Cortex of kidney (tissue), 1 donor: ENCODE measurements at places on chromosomes 16 and 17.

GRCh38 chr16:30958175-30959079 is 873 bp downstream of the SETD1A start:
- DNase-seq, result no peak

- no peak for DNase-seq
These were observed 39.2 kb upstream of the GSE1 start for GRCh38 chr16:85573696-85574641.

DNA sequence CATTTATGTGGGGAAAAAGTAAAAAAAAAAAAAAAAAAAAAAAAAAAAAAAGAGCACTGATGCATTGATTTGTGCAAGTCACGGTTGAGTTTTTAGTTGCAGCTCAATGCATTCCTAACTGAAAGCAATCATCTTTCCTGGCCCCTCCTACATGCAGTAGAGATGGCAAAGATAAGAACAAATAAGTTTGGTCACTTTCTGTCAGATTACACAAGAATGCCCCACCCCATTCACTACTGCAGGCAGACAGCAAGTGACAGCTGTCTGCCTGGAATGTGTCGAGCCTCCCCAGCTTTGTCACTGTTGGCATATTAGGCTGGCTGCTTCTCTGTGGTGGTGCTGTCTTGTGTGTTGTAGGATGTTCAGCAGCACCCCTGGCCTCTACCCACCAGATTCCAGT is 243.5 kb downstream of the FOXL1 start:
- no peak for DNase-seq

DNA sequence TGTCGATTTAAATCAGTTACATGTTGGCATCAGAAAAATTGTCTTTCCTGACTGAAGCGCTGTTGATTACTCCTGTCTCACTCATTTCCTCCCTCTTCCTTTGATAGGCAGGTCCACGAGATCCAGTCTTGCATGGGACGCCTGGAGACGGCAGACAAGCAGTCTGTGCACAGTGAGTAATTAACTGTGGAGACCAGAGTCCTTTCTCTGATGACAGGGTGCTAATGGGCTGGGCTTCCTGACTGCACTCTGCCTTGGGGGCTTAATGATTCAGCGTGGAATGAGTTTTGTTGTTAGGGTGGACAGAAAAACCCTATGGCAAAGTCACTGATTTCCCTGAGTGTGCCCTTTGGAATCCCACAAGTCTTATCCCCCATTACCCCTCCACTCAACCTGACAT is 6.5 kb downstream of the GOSR2 start:
- DNase-seq, result no peak

GRCh38 chr17:66326476-66327047 is 24.1 kb downstream of the PRKCA start:
- no peak for DNase-seq

GRCh38 chr17:62966426-62967204 is 580 bp downstream of the TANC2 start:
- DNase-seq, result no peak

- DNase-seq, result no peak
These were observed 14.8 kb downstream of the CLEC16A start for GRCh38 chr16:10959161-10959560.

GRCh38 chr17:35433075-35433894 is 985 bp upstream of the SLFN12 start:
- DNase-seq, result no peak

DNA sequence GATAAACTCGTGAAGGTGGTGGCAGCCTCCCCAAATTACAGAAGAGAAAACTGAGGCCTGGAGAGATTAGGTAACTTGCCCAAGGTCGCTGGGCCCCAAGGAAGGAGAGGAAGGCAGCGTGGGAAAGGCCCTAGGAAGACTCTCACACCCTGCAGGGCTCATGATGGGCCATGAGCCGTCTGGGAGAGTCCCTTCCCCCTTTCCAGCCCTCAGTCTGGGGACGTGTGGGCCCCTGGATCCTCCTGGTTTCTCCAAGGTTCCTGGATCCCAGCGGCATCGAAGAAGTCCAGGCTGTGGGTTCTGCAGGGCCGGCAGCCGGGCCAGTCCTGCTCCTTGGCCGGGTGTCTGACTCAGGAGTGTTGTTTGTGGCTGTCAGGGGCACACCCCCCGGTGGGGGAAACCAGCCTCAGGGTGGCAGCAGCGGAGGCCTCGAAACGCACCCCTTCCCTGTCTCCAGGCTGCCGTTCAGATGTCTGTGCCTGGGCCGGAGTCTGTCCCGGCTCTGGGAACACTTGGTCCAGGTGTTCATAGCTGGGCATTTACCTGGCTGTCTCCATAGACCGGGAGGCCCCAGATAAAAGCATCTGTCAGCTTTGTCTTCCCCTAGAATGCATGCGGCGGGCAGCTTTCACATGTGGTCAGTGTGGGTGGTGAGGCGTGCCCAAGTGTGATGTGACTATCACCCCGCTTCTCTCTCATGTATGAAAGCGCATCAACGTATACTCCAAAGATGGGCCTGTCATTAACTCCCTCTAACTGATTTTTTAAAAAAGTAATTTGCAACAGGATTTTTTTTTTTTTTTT is 3.7 kb upstream of the RAP1GAP2 start:
- DNase-seq, result no peak

GRCh38 chr16:76854234-76854633 is 336.8 kb upstream of the MON1B start:
- DNase-seq, result no peak

DNA sequence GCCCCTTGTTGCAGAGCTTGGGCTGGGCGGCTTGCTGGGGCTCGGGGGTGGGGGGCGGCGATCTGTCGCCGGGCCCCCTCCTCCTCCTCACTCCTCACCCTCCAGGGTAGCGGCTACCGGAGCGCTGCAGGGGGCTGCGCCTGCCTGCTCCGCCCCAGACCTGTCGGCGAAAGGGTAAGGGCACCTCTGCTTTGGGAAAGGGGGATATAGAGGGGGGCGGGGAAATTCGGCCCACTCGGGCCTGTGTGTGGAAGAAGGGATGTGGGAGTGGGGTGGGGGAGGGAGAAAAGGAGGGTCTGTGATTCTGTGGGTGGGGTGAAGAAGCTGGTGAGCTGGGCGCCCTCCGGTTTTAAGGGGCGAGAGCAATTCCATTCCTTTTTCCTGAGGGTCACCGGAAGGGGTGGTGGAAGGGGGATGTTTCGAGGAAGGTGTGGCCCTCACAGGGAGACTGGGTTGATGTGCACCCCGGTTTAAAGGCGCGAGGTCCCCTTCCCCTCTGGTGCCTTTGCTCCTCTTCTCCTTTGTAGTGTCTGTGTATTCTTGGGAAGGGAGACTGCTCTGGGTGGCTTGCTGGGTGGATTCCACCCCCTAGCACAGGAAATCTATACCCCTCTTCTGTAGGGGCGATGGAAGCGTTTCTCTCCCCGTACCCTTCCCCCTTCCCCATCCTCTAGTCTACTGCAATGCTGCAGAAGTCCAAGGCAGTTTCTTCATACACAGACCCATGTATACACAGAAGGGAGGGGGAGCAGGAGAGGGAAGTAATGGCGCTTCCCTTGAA is 878 bp downstream of the TAOK1 start:
- DNase-seq, result no peak

GRCh38 chr17:3532106-3532858 is 25.3 kb downstream of the TRPV3 start:
- DNase-seq, result no peak

DNA sequence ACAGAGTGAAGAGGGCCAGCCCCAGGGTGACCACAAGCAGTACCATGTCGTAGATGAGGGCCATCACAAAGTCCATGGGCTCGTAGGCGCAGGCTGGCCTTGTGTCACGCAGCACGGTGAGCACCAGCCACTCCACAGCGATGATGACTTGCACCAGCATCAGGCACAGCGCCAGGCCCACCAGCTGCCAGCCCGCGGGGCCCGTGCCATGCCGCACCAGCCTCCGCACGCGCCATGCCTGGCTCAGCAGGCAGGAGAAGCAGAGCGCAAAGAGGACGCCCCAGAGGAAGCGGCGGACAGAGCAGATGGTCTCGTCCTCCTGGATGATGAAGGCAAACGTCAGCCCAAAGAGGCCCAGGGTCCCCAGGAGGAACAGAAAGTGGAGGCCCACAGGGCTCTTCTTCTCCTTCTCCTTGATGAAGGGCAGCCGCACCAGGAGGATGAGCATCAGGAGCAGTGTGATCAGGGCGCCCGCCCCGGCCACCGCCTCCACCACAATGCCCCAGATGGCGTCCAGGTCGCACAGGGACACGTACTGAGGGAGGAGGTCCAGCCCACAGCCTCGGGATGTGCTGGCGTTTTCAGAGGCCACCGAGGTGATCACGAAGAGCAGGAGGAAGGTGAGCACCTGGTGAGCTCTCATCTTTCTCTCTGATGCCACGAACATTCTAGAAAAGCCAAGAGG is 12.3 kb downstream of the GPRC5B start:
- no peak for DNase-seq

GRCh38 chr16:23597003-23597756 is 1.1 kb upstream of the NDUFAB1 start:
- no peak for DNase-seq

DNA sequence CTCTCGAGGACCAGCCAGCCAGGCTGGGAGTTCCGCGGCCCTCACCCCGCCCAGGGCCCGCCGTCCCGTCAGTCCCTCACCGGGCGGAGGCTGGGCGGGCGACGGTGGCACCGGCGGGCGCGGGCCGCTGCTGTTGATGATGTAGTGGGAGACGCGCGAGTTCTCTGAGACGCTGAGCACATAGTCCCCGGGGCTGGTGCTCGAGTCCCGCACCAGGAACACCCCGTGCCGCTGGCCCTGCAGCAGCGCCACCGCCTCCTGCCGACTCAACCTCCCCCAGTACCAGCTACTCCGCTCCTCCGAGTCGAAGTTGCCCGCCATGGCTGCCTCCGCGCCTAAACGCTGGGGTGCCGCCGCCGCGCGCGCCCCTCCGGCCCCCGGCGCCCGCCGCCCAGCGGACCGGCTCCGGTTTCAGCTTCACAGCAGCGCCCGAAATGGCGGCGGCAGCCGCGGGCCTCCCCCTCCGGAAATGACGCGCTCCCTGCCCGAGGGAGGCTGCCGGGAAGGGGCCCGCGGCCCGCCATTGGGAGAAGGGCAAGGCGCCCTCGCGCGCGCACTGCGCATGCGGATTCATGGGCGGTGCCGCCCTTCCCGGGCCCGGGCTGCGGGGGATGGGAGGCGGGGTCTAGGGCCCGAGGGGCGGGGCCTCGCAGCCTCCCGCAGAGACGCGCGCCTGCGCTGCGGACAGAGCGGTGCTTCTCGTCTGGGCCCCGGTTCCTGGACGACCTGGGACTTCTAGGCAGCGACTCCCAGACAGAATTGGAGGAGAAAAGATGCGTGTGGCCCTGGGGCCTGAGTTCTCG is at the start of gene CRK:
Gene CRK, minus strand, starts transcription at position 436 of the 803 bp plus-strand sequence. Its CDS starts 115 bp downstream, at position 321.
- peak; percentile 73 for DNase-seq

GRCh38 chr16:56997264-56997663 is 7.9 kb downstream of the NLRC5 start:
- no peak for DNase-seq

DNA sequence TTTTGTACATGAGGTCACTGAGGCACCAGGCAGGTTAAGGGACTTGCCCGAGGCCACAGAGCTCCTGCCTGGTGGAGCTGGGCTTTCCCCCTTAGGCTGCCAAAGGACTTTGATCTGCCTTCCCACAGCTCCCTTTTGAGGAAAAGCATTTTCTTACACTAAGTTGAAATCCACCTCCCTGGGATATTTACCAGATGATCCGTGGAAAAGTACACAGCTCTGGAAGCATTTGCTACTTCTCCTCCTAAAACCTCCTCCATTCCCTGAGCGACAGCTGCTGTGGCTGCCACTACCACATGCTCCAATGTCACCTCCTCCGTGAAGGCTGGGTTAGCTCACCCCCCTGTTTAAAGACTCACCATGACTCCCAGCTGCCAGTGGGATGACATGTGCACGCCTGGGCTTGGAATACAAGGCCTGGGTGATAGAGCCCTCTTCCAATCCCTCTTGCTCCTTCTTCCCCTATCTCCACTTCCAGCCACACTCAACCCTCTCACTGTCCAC is 1.2 kb upstream of the MPRIP start:
- no peak for DNase-seq

DNA sequence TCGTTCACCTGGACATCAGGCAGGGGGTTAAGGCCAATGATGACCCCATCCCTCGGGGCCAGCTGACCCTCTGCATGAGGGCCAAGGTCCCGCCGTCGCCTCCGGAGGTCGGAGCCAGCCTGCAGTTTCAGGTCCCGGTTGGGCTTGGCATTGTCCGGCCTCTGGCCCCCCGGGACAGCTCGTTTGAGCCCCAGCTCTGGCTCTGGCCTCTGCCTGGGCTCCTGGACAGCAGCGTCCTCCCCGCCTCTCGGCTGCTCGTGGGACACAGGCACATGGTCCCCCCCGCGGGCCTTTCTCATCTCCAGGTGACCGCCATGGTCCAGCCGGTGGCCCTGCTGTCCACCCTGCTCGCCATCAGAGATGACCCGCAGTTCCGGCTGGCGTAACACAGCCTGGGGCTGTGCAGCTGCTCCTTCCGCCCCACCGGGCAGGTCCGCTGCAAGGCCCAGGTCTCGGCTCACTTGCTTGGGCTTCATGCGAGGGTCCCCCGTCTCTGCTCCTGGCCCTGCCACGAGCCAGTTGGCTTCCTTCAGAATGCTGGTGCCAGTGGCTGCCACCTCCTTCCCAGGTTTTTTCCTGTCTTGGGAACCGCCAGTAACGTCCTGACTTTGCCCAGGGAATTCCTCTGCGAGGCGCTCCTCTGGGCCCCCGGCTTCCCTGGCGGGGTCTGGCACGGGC is 6.7 kb downstream of the NDUFAF8 start:
- no peak for DNase-seq

DNA sequence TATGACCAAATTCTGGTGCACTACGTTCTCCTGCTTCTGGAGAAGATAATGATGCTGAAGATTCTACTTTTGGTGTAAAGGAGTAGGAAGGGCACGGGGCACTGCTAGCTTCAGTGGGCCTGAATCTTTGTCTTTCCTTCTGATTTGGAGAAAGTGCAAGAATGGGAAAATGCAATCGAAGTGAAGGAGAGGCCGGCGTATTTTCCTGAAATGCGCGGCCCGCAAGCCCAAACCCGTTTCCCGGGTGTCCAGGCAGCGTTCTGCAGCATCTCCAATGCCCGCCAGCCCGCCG is 372 bp upstream of the NDE1 start:
- DNase-seq, result no peak

GRCh38 chr17:75602644-75603043 is 15.0 kb downstream of the MYO15B start:
- DNase-seq, result no peak

- no peak for DNase-seq
These were observed 13.9 kb upstream of the HELZ start for GRCh38 chr17:67258821-67259468.

GRCh38 chr16:1175566-1176279 is 22.8 kb downstream of the CACNA1H start:
- DNase-seq, result no peak

- DNase-seq, result no peak
These were observed 499 bp downstream of the PIP4K2B start for GRCh38 chr17:38798614-38799500.
